Glutamatergic neuron (in vitro differentiated cells): ENCODE measurements at places on chromosomes 3 and 15.

DNA sequence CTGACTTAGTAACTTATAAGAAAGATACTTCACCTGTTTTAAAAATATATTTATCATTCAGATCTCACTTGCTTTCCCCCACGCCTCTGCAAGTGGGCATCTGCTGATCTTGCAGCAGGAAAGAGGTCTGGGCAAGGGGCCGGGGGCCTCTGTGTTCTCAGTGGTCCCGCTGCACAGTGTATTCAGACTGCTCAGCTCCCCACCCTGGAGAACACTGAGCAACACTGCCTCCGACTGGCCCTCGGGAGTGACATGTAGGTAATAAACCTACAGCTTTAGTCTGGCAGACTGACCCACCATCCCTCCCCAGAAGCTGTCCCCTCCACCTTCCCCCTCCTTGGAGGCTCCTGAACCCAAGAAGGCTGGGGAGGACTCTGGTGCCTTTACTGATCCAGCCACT, 43.8 kb downstream of the GABRB3 start:
- DNase-seq, result peak; percentile 19

GRCh38 chr3:34239287-34239686, 440.9 kb downstream of the PDCD6IP start:
- DNase-seq, result no peak

DNA sequence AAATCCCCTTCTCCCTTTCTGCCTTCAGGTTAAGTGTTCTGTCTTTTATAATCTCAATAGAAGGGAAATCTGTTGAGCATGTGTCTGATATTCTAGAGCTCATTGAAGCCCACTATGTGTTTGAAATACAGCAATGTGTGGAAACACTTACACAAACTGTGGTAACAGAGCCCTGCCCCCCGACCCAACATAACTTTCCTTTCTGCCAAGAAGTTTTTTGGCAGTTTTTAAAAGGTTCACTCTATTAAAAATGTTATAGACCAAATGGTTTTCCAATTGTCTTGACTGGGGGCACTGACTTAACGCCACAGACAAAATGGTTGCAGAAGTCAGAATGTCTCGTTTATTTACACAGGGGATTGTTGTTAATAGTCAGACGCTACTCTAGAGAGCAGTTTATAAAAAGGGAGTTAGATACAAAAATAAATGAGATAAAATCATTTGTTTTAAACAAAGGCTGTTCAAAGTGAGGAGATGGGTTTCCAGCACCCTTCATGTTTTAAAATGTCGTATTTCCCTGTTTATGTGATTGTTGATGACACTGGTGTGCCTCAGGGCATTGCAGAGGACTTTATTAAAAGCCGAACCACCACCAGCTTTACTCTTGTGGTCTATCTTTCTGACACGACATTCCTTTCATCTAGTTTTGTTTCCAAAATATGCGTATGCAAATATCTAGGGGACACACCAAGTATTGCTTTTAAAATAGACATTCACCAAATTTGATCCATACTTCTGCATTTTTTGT, 26.7 kb upstream of the GREM1 start:
- no peak for DNase-seq

- no peak for DNase-seq
Measured at GRCh38 chr3:157274644-157275137, 114.7 kb upstream of the CCNL1 start.

DNA sequence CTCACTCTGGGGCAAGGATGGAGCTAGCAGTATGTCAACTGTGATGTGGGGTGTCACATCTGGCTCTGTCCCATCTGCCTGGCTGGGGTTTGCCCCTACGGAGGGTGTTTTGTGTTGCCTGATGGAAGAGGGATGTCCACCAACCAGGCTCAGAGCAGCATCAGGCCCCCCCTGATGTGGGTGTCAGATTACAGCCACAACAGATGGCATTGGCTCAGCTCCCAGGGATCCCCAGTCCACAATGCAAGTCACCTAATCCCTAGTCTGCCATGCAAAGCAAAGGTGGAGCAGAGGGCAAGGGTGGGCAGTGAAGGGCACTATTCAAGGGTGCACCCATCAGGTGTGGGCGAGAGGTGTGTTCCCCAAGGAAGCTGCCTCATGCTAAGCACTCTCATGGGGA, 48.9 kb upstream of the AMOTL2 start:
- peak; percentile 25 for DNase-seq

- DNase-seq, result no peak
Measured at GRCh38 chr3:153967260-153967659, 153.9 kb upstream of the ARHGEF26 start.

DNA sequence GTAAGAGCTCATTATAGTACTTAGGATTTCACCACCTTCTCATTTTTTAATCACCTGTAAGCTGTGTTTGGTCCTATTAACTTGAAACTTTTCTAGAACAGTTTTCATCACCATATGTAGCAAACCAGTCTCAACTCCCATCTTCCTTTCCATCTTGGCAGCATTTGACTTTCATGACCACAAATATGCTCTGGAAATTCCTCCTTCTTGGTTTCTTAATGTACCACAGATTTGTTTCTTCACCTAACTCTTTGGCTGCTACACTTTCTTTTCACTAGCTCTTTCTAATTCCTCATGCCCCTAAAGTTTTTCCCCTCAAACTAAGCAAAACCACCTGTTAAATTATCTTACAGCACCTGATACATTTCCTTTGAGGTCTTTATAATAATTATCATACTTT, 13.2 kb upstream of the NMB start:
- no peak for DNase-seq

DNA sequence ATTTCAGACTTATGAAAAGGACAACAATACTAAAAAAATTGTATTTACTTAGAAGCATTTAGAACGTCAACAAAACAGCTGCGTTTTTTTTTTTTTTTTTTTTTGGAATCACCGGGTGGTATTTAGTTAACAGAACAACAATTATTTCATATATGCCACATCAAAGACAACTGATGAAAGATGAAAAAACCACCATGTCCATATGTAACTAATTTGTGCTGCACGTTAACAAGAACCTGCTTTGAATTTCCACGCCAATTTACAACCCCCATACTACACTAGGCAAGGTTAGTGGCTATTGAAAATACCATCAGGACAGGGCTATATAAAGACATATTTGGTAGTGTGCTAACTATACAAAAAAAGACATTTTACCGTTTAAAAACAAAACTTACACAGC, 189.3 kb upstream of the ROBO1 start:
- DNase-seq, result no peak

DNA sequence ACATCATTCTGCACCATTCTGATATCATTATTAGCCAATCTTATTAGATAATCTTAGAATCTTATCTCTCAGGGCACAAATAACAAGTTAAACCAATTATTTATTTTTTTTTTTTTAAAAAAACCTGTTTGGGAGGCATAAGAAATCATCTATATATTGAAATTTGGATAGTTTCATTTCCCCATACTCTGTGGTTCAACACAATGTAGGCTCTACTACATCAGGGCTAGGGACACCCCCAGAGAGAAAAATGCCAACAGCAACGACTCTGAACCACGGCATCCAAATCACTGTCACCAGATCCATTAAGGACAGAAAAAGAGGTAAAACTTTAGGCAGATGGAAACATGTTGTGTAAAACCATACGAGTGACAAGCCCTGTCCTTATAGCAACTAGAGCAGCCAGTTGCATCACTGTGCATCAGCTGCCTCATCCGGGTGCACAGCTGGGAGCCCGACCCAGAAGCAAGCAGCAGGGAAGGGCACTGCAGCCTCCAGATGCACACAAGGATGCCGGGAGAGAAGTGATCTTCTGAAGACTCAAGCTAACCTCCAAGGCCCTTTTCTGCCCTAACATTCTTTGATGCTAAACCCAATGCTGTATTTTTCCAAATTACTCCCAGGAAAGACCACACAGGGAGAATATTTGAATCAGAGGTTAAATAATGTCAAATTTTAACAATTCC, 381.1 kb downstream of the CTNNB1 start:
- DNase-seq, result peak; percentile 51

GRCh38 chr15:74295800-74296199, 59.7 kb downstream of the CCDC33 start:
- DNase-seq, result no peak

- DNase-seq, result no peak
Measured at GRCh38 chr15:72475674-72476073, 1.5 kb downstream of the ARIH1 start.

GRCh38 chr15:41798607-41799487, 24.6 kb downstream of the MAPKBP1 start:
- no peak for DNase-seq

- no peak for DNase-seq
Measured at GRCh38 chr3:188043891-188044290, 110.1 kb upstream of the LPP start.

GRCh38 chr3:128094295-128095151, 29.1 kb downstream of the RUVBL1 start:
- DNase-seq, result no peak

- no peak for DNase-seq
Measured at GRCh38 chr3:135532021-135532420, 433.5 kb upstream of the PPP2R3A start.

DNA sequence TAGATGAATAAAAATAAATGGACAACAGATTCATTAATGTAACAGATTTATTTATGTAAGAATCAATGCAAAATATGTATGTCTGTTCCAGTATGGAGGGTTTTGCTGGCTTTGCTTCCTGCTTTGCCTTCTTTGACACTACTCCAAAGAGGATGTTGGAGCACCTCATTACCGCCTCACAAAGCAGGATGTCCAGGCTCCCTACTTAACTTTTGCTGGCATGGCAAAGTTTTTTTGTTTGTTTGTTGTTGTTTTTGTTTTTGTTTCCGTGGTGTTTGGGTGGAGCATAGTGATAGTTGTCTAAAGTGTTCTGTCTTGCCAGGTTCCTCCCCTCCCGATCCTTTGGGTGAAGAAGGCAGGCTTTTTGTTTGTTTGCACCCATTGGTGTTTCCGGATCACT, 38.7 kb downstream of the DIPK2A start:
- no peak for DNase-seq

- DNase-seq, result no peak
Measured at GRCh38 chr15:69190091-69190490, 29.7 kb downstream of the GLCE start.

DNA sequence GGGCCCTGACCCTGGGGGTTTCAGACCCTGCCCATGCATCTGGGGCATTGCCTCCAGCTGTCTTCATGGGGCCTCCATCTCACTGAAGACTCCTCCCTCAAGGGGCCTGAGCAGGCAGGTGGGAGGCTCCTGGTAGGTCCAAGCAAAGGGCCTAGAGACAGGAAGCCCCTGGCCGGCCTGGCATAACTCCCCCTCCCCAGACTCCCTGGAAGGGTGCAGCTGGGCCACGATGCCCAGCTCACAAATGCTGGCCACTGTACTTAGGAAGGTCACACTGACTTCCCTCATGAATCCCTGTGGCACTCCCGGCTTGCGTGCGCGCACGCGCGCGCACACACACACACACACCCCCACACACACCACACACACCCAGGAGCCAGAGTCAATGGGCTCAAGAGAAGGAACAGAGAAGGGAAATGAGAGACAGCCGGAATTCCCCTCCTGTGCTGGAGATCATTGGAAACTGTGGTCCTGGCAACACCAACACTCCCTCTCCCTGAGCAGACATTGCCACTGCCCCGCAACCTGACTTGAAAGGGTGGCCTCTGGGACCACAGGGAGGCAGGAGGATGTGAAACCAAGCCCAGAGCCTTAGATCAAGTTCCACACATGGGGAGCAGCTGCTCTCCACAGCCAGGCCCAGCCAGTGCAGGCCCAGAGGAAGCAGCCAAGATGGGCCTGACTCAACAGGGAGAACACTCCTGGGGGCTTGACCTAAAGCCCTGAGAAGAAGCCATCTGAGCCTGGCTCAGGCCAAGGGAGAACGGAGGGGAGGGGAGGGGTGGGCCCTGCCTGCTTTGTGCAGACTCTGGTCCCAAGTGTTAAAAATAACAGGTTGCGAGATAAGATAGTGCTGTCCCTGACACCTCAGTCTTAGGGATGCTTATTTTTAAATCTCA, 69.7 kb downstream of the SCN5A start:
- no peak for DNase-seq

DNA sequence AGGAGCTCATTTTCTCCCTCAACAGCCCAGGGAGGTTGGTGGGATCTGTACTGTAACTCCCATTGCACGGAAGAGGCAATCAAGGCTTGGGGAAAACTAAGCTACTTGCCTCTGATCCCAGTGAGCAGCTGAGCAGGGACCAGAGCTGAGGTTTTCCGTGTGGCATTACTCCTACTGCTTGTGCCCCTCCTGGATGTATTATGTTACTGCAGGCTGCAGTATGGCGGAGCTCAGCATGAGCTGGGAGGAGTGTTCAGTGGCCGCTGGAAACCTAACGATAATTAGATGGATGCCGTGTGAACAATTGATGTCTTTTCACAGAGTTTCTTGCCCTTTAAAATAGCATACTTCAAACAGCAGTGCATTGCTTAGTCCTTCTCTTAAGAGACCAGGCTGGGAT, 2.0 kb upstream of the TPRG1 start:
- no peak for DNase-seq

GRCh38 chr15:73648014-73648295, 14.8 kb upstream of the NPTN start:
- no peak for DNase-seq

DNA sequence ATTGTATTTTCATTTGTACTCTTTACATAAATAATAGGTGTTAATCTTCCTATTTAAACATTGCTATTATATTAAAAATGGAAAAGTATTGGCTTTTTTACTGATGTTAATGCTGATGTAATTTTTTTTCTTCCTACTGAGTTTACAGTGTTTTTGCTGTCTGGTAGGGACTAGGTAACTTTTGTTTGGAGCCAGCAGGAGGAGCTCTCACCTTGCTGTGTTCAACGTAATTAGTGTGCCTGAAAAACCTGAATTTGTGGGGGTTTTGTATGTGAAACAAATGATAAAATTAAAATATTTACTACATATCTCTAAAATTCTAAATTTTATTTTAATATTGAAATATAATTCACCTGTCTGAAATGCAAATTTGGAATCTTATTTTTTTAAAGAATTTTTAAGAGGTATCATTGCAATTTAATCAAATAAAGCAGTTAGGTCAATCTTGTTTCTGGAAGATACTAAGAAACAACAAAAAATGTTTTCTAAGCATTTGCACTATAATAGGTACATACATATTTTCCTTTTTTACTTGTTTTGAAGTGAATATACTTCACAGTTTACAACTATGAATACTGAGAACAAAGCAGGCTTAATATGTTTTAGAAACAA, 48.8 kb downstream of the EPHA6 start:
- DNase-seq, result peak; percentile 37

DNA sequence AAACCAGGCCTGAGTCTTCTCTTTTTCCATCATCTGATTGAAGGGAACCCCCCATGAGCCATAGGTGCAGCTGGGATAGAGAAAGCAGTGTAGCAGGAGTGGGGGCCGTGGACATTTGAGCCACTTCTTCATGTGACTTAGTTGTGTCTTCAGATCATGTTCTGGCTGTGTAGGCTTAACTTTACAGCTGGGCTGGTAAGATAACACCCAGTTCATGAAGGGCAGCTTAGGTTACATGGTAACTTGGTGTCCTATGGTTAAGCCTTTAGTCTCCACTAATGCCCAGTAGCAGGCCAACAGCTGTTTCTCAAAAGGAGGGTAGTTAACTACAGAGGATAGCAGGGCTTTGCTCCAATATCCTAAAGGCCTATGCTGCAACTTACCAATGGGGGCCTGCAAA, 11.4 kb upstream of the SNRPN start:
- DNase-seq, result no peak

GRCh38 chr15:40332113-40332781, 8.5 kb downstream of the CCDC9B start:
- DNase-seq, result no peak
